GOT3 (cell line): ENCODE measurements at places on chromosomes 2 and 18.

DNA sequence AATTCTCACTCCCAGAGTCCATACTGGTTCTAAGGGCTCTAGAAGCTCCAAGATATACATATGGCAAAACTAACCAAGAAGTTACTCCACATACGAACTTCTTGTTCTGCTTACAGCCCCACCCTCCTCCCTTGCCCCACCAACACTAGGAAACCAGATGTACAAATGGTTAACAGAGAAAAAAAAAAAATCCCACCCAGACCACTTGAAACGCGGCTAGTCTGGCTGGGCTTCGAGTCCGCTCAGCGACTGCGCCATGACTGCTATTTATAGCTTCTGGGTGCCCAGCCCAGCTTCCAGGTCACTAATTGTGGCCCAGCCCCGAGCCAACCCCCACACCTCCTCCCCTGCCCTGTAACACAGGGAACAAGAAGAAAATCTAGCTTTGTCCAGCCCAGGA lies 47.0 kb upstream of the IHH start:
- DNase-seq: no peak

GRCh38 chr18:60693426-60693825 lies 320.9 kb upstream of the MC4R start:
- no peak for DNase-seq

- no peak for DNase-seq
Measured at GRCh38 chr18:63405986-63406385, 16.3 kb downstream of the VPS4B start.

DNA sequence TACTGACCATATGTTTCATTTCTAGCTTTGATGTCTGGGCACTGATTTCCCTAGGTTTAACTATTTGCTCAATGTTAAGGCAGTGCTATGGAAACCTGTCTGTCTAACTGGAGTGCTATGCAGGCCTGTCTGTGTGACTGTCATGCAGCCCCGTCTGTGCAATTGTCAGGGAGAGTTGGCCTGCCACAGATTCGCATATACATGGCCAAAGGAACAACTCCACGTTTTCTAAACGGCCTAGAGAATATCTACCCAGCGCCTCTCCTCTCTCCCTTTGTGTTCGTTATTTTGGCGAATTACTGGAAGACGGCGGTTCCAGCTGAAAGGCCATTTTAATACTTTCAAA lies 59.6 kb upstream of the PSME4 start:
- DNase-seq: no peak

- DNase-seq: no peak
Measured at GRCh38 chr2:224831530-224831929, 115.4 kb upstream of the CCDC195 start.

- DNase-seq: no peak
Measured at GRCh38 chr2:242011516-242011915, 142.0 kb downstream of the RTP5 start.

DNA sequence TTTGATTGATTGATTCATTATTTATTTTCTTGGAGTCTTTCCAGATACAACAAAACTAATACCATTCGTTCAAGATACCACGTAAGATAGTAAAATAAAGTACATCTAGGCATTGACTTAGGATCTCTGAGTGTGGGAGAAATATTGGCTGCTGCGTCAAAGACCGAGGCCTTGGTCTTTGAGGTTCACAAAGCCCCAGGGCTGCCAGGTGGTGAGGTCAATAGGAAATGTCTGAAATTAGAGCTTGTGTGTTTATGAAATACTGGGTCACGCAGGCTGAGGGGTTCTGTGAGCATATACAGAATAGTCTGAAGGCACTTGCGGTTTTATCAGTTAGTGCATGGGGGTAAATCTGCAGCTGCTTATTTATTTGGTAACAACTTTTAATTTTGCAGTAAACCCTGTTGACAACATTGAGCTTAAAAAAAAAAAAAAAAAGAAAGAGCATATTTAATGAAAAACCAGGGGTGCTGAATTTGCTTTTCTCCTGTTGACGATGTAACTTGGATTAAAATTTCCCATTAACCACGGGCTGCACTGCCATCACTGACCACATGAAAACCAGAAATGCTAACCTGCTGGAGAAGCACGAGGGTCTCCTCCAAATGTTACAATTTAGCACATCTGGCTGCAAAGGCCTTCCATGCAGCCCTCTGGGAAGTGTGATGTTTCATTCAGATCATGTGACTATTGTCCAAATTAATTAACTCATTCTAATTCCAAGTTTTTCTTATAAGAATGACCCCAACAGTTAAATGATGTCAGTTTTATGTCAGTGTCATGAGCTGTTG lies 27.1 kb upstream of the SERPINB12 start:
- no peak for DNase-seq
